Endothelial cell (in vitro differentiated cells): ENCODE measurements at places on chromosomes 13 and 19. TPM values are rescaled to one million over a fixed set of nuclear protein-coding genes. Genes with fewer than 3 reads are reported as not detected.

DNA sequence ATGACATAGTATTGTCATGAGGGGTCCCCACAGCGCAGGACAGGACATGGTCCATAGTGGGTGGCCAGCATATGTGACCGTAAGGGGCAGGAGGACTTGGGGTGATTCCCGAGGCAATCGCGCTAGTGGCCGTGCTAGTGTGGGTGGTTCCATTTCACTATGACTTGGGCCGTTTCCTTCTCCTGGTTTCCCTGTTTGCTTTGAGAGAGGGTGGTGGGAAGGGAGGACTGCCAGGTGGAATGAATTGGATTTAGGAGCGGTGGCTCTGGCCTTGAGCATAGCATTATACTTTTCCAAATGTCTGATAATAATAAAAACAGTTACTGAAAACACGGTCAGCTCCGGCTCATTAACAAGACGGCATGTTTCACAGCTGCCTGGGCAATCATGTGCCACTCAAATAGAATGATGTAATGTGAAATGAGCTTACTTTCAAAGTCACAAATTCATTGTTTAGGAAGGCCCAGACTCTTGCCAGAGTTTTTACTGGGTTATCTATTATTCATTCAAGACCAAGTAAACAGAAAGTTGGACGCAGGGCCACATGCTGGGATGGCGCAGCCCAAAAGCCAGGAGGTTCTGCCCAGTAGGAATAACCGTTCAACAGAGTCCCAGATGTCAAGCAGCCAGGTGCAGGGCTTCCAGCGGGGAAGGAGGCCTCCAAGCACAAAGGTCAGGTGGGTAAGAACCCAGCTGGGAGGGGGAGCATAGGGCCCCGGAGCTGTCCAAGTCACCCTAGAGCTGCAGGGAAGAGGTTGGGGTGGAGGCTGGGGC lies 19.6 kb upstream of the SLC15A1 start:
- no peaks in the 10 kb centered on the region for H3K36me3 ChIP-seq
- no peak overlapping the region for H3K27ac ChIP-seq
- H3K4me1 ChIP-seq: no peaks in the 10 kb centered on the region

DNA sequence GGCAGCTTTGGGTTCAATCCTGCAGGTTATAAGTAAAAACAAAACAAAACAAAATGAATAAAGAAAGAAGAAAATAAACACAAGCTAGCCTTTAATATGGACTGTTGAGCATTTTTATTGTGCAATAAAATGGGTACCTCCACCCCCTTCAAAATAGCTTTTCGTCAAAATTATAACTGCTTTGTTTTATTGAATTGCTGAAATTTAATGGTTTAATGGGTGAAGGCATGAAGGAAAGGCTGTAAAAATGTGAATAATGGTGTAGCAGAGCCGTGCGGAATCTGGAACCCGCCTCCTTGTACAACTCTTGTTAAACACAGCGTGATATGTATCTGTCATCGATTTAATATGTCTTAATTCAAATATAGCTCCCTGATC lies 2.2 kb upstream of the ZIC5 start:
- H3K36me3 ChIP-seq: no peaks in the 10 kb centered on the region
- no peak for DNase-seq
- H3K27ac ChIP-seq: no peak overlapping the region
- H3K4me3 ChIP-seq: no peak overlapping the region
- H3K27me3 ChIP-seq: peaks cover 32% of the 10 kb centered on the region

DNA sequence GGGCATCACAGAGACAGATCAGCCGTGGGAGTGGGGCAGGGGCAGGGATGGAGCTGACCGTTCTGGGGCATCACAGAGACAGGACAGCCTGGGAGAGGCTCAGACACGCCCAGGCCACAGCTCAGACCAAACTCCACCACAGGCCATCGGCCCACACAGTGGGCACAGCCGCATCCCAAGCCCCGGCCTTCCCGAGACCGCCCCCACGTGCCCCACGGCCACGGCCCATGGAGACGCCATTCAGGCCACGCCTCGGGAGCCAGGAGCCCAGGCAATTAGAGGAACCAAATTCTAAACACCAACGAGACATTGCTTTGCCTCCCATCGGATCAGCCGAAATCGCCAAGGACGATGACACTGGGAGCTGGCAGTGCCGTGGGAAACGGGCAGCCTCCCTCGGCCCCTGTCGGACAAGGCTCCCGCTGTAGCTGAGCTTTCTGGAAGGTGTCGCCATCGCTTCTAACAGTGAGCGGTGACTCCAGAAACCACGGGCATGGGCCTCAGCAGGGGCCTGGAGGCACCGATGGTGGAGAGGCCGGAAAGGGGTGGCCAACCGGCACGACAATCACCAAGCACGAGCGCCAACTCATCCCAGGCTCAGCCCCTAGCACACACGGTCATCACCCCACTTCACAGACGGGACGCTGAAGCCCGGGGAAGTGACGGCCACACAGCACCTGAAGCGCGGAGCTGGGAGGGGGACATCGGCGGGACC lies 2.4 kb downstream of the PIP5K1C start:
- no peak overlapping the region for H3K27ac ChIP-seq

Gene MCEMP1
- not detected for total RNA-seq

GRCh38 chr19:49340069-49340864 lies 5.1 kb downstream of the CD37 start:
- peaks cover 30% of the 10 kb centered on the region for H3K27me3 ChIP-seq
- peaks cover 44% of the 10 kb centered on the region for H3K36me3 ChIP-seq
- H3K27ac ChIP-seq: peak overlapping the region; percentile 63
- peaks cover 50% of the 10 kb centered on the region for H3K4me1 ChIP-seq
- no peak for DNase-seq
- peak overlapping the region; percentile 88 for H3K4me3 ChIP-seq

- H3K36me3 ChIP-seq: peaks cover 5% of the 10 kb centered on the region
- DNase-seq: no peak
- H3K4me1 ChIP-seq: peaks cover 4% of the 10 kb centered on the region
- no peak overlapping the region for H3K27ac ChIP-seq
- no peak overlapping the region for H3K4me3 ChIP-seq
Observed at GRCh38 chr19:3548606-3549005, 8.8 kb downstream of the MFSD12 start.

DNA sequence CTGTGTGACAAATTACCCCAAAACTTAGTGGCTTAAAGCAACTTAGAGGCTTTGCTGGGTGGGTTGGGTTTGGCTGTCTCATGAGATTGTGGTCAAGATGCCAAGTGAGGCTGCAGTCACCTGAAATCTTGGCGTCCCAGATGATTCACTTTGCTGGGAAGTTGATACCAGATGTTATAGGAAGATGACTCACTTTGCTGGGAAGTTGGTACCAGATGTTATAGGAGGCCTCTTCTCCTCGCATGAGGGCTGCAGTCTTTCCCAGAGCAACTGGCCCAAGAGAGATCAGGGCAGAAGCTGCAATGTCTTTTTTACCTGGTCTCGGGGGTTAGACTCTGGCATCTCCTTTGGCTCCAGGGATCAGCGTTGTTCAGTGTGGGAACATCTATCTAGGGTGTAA lies 16.8 kb downstream of the TEX29 start:
- no peak overlapping the region for H3K27ac ChIP-seq
- H3K4me3 ChIP-seq: no peak overlapping the region
- no peak for DNase-seq
- peaks cover 1% of the 10 kb centered on the region for H3K27me3 ChIP-seq
- no peaks in the 10 kb centered on the region for H3K4me1 ChIP-seq

DNA sequence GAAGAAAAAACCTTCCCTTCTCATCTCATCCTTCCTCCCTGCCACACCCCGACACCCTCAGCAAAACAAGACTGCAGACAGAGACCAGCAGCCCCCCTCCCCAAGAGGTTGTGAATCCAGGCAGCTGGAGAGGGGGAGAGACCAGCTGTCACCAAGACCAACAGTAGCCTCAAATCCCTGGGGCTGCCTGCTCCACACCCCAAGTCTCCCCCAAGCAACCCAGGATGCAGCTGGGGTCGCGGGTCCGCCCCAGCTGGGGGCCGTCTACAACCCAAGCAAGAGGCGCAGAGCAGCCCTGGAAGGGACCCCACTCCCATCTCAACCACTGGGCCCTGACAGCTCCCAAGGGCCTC lies 7.1 kb downstream of the KLF16 start:
- peaks cover 12% of the 10 kb centered on the region for H3K27me3 ChIP-seq
- H3K4me1 ChIP-seq: peaks cover 6% of the 10 kb centered on the region
- H3K36me3 ChIP-seq: peaks cover 2% of the 10 kb centered on the region
- H3K4me3 ChIP-seq: peak overlapping the region; percentile 79
- no peak overlapping the region for H3K27ac ChIP-seq
- DNase-seq: no peak

Gene PDCD5
- 77.1 TPM for total RNA-seq

- no peaks in the 10 kb centered on the region for H3K4me1 ChIP-seq
- DNase-seq: no peak
- no peaks in the 10 kb centered on the region for H3K36me3 ChIP-seq
- no peak overlapping the region for H3K4me3 ChIP-seq
- no peak overlapping the region for H3K27ac ChIP-seq
Observed at GRCh38 chr13:72686766-72687165, 40.7 kb downstream of the MZT1 start.

GRCh38 chr13:29953542-29953941 lies 103.1 kb upstream of the UBL3 start:
- DNase-seq: no peak
- H3K36me3 ChIP-seq: no peaks in the 10 kb centered on the region
- H3K4me3 ChIP-seq: no peak overlapping the region
- no peaks in the 10 kb centered on the region for H3K27me3 ChIP-seq
- no peak overlapping the region for H3K27ac ChIP-seq
- H3K4me1 ChIP-seq: peaks cover 13% of the 10 kb centered on the region

GRCh38 chr19:48925240-48925843 lies 8.2 kb upstream of the DHDH start:
- no peak overlapping the region for H3K27ac ChIP-seq
- H3K27me3 ChIP-seq: peaks cover 7% of the 10 kb centered on the region
- peaks cover 9% of the 10 kb centered on the region for H3K36me3 ChIP-seq
- H3K4me1 ChIP-seq: no peaks in the 10 kb centered on the region
- H3K4me3 ChIP-seq: no peak overlapping the region

DNA sequence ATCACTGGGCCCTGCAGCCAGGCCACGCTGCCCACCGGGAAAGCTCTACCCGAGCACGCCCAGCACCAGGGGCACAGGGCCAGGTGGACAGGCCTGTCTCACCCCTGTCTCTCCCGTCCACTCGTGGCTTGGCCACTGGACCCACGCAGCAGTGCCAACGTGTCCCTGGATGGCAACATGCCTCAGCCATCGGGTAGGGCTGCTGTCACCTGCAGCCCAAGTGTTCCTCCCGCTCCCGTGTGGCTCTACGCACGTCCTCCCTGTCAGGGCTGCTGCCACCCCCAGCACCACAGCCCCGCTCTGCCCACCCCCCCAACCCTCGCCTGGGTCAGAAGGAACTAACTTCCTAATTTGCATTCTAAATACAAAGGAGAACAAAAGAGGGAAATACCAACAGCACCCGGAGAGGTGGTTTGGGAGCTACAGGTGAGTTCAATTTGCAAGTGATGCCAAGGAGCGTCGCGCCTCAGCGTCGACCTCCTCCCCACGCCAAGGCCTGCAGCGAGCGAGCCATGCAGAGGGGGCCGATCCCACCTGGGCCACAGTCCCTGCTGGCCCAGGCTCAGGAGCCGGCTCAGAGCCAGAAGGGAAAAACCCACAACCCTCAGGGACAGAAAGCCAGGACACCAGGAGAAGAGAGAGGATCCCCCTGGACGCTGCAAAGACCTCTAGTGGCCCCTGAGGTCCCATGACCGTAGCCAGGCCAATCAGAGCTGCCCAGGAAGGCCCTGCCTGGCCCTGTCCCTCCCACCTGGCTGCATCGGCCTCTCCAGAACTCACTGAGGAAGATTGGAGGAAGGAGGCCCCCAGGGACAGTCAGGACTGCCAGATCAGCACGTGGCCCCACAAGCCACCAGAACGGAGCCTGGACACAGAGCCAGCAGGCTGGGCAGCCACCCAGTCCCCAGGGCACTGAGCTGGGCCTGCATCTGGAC lies 128.4 kb upstream of the SPACA7 start:
- no peak for DNase-seq
- H3K36me3 ChIP-seq: no peaks in the 10 kb centered on the region
- H3K27me3 ChIP-seq: peaks cover 3% of the 10 kb centered on the region
- H3K4me1 ChIP-seq: no peaks in the 10 kb centered on the region
- H3K4me3 ChIP-seq: no peak overlapping the region

Gene KLK14
- not detected for total RNA-seq

DNA sequence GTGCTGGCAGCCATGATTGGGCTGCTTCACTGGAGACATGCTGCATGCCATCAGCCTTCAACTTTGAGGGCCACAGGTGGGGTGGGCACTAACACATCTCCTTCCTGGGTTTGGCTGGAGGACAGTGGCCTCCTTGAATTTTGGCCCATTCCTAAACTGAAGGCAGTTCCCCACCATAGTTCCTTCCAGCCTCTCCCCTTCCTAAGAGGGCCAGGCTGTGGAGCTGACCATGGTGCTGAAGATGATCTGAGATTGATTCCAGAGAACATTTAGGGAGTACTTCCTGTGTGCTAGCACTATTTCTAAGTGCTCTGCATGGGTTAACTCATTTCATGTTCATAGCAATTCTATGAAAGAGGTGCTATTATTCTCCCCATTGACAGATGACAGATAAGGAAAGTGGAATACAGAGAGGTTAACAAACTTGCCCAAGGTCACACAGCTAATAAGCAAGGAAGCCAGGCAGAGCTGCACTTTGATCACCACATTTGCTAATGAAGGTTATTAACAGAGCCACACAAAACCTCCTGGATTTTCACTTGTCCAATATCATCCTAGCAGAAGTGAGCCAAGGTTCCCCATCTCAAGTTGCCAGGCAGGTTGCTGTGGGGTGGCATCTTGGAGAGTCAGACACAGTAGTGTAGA lies 175.3 kb downstream of the ZIC5 start:
- no peaks in the 10 kb centered on the region for H3K36me3 ChIP-seq
- H3K4me1 ChIP-seq: no peaks in the 10 kb centered on the region
- H3K4me3 ChIP-seq: no peak overlapping the region
- no peak overlapping the region for H3K27ac ChIP-seq

Gene CYP2A7
- total RNA-seq: not detected

DNA sequence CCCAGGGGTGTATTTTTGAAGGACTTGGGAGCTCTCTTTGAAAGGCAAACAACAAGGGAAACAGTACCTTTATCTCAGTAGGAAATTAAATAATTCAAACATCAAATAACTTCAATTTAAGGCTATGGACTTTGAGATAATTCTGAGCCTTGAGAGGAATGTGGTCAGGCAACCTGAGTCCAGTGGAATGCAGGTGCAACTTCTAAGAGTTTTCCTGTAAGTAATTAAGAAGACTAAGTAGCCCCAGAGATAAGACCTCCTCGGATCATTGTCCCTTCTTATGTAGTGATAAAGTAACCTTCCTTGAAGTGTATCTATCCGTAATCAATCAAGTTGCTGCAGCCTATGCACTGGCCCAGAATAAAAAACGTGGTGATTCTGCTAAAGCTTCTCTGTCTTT lies 29.2 kb downstream of the ZNF701 start:
- H3K4me3 ChIP-seq: no peak overlapping the region
- peaks cover 36% of the 10 kb centered on the region for H3K36me3 ChIP-seq
- H3K27ac ChIP-seq: no peak overlapping the region
- DNase-seq: no peak

DNA sequence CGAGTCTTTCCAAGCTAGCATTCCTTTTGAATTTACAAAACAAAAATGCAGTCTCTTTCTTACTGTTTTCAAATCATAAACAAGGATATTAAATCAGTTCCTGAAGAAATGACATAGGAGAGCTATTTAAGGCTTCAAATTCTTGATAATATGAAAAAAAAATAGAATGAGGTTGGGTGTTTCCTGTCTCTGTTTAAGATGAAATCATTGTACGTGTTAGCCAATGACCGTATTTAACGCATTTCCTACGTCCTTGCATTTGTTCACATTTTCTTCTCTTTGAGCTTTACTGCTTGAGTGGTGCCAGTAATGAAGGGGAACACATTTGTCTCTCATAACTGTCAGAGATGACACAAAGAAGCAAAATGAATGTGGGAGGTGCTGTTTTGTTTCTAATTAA lies 821.3 kb downstream of the DIAPH3 start:
- H3K4me3 ChIP-seq: no peak overlapping the region
- DNase-seq: no peak
- no peaks in the 10 kb centered on the region for H3K27me3 ChIP-seq
- no peaks in the 10 kb centered on the region for H3K36me3 ChIP-seq
- no peak overlapping the region for H3K27ac ChIP-seq
- H3K4me1 ChIP-seq: peaks cover 2% of the 10 kb centered on the region
